Ascending aorta (tissue), 2 donors: ENCODE measurements at places on chromosomes 5 and 9.
A peak's percentile ranks its signal among the peaks of the same experiment; 100 is the strongest.

- no peaks in the 10 kb centered on the region for H3K27me3 ChIP-seq
- H3K36me3 ChIP-seq = no peaks in the 10 kb centered on the region
- H3K27ac ChIP-seq = no peak overlapping the region
- DNase-seq = no peak
Observed at GRCh38 chr9:91150273-91150997, 211.3 kb downstream of the AUH start.

DNA sequence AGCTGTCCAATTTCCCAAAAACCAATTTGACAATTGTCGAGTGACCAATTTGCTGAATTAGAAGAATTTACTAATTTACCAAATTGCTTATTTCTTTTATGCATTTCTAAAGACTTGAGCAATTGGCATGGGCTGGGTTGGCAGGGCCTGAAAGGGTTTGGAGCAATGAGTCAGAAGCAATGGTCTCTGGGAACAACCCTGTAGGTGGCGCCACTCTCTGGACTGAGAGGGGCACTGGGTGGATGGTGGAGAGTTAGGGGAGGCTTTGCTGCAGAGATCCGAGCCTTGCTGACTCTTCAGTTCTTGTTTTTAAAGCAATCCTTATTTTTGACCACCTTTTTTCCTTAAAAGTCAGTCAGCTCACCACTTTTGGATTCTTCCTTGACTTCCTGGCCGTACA, 71.5 kb upstream of the RPS23 start:
- no peaks in the 10 kb centered on the region for H3K36me3 ChIP-seq
- peaks cover 14% of the 10 kb centered on the region for H3K4me1 ChIP-seq
- no peaks in the 10 kb centered on the region for H3K27me3 ChIP-seq
- H3K4me3 ChIP-seq = no peak overlapping the region
- peak; percentile 78 for DNase-seq
- peak overlapping the region; percentile 89 for H3K27ac ChIP-seq

DNA sequence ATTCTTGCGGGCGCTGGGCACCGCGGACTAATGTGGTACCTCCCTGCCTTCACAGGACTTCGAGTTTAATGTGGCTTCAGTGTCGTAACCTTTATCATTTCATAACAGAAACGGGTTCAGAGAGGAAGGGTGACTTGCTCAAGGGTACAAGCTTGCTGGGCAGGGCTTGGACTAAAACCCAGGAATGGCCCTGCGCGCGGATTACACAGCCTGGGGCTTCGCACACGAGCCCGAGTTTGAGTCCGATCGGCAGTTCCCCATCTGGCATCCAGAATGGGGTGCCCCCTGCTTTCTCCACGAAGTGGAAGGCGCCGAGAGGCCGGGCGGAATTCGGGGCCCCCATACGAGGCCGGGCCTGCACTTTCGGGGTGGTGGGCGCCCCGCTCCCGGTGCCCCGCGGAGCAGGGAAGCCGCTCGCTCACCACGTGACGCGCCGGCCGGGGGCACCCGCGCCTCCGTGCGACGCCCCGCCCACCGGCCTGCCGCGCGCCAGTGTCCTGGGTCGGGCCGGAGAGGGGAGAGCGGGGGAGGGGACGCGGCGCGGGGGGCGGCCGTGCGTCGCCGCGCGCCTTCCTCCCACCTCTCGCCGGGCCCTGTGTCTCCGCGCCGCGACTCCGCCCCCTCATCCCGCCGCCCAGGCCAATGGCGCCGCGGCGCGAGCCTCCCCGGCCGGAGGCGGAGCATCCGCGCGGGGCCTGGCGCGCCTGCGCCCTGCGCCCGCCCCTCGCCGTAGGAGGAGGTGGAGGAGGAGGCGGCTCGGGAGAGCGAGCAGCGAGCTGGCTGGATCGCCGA, at the start of gene SET:
TSS of gene SET (plus strand) at position 722 of the 792 bp plus-strand sequence. CDS start 361 bp downstream, outside the sequence.
- H3K4me3 ChIP-seq = peak within 1 kb of the TSS; percentile 91
- peak within 1 kb of the TSS; percentile 86 for H3K27ac ChIP-seq
- H3K27me3 ChIP-seq = no peaks in the 10 kb centered on the region
- H3K4me1 ChIP-seq = peaks cover 14% of the 10 kb centered on the region

DNA sequence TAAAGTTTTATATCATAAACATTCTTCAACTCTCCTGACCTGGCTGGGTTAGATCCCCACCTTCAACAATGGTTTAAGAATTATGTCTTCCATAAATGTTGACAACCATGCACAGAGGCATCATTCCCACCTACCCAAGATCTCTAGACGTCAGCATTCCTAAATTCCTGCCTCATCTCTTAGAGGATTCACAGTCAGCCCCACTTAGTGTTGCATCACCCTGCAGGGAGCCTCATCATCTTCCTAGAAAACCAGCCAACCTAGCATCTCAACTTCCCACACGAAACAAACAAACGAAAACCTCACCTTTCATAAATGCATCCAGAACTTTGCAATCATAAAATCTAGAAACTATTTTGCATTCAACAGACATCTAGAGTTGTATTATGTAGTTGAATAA, 816.1 kb upstream of the C9orf72 start:
- no peak overlapping the region for H3K4me3 ChIP-seq
- H3K27me3 ChIP-seq = no peaks in the 10 kb centered on the region
- no peaks in the 10 kb centered on the region for H3K36me3 ChIP-seq
- DNase-seq = no peak

DNA sequence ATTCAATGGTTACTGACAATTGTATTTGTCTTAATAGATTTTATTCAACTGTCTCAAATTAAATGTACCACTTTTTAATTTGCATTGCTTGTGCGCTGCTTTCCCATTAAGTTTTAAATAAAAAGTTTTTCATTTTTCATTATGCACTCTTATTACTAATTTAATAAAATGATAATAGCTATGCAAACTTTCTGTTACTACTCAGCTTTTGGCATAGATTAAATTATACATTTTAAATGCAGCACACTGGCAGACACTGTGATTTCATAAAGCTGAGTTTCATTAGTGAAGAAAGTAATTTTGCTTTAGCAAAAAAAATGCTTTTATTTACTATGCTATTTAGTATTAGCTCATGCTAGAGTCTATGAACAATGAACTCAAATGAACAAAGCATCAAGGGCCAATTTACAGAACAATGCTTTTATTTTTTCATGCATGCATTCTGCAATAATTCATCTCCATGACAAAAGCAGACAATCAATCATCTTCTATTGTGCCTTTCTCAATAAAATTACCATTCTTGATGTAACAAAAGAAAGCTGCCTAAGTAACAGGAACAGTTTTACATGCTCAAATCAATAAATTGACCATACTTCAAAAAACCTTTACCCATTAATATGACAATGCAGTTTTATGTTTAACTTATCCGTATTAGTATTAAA, 595.2 kb upstream of the ARRDC3 start:
- H3K4me1 ChIP-seq = no peaks in the 10 kb centered on the region
- no peak for DNase-seq
- no peak overlapping the region for H3K27ac ChIP-seq
- no peaks in the 10 kb centered on the region for H3K27me3 ChIP-seq
- no peaks in the 10 kb centered on the region for H3K36me3 ChIP-seq

- no peaks in the 10 kb centered on the region for H3K36me3 ChIP-seq
- H3K27me3 ChIP-seq = no peaks in the 10 kb centered on the region
- no peak overlapping the region for H3K4me3 ChIP-seq
- no peak overlapping the region for H3K27ac ChIP-seq
- no peaks in the 10 kb centered on the region for H3K4me1 ChIP-seq
Observed at GRCh38 chr5:167730121-167730520, 561.3 kb upstream of the WWC1 start.

DNA sequence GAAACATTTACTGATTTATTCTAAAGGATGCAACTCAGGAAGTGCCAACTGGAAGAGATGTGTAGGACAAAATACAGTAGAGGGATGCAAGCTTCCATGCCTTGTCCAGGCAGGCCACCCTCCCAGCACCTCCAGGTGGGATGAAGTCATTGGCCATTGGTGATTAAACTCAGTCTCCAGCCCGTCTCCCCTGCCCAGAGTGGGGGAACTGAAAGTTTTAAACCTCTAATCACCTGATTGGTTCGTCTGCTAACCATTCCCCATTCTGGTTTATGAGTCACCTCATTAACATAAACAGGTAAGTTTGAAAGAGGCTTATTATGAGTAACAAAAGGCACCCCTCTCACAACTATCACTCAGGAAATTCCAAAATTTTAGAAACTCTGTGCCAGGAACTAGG, 8.1 kb downstream of the TNFAIP8 start:
- no peaks in the 10 kb centered on the region for H3K27me3 ChIP-seq
- H3K27ac ChIP-seq = no peak overlapping the region
- no peak for DNase-seq
- peaks cover 4% of the 10 kb centered on the region for H3K4me1 ChIP-seq
- no peak overlapping the region for H3K4me3 ChIP-seq

DNA sequence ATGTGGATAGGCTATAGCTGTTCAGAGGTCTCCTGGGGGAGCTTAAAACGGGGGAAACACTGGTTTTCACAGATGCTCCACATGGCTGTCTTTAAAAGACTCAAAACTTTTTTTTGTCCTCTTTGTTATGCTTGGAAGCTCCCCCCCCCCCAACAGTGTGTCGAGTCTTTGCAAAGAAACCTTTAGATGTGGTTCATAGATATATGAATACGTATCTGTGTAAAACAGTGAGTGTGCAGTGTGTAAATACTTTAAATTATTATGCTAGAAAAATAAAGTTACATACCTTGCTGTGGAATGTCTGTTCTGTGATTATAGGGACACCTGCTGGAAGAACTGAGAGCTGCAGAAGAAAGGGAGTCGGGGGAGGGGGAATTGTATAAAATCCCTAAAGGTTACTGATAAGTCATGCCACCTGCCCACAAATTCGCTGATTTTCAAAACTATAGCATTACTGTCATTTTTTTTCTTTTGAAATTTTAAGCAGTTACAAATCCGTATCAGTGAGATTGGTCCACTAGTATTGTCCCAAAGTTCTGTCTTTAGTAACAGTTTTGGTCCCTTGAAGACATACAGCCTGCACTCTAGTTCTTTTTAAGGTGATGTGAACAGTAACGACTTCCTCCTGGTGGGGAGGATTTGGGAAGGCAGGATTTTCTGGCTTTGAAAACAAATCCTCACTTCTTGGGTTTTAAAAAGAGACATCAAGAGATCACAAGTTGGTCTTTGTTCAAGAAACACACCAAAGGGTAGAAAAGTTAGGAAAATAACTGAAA, 22.9 kb downstream of the RGMB start:
- no peak for DNase-seq
- no peaks in the 10 kb centered on the region for H3K27me3 ChIP-seq
- H3K36me3 ChIP-seq = peaks cover 4% of the 10 kb centered on the region
- H3K4me3 ChIP-seq = no peak overlapping the region
- H3K27ac ChIP-seq = no peak overlapping the region
- no peaks in the 10 kb centered on the region for H3K4me1 ChIP-seq

GRCh38 chr9:114837923-114838322, 32.1 kb upstream of the TNFSF15 start:
- DNase-seq = no peak
- no peaks in the 10 kb centered on the region for H3K27me3 ChIP-seq
- H3K36me3 ChIP-seq = no peaks in the 10 kb centered on the region
- no peak overlapping the region for H3K4me3 ChIP-seq

- no peaks in the 10 kb centered on the region for H3K4me1 ChIP-seq
- DNase-seq = no peak
- H3K36me3 ChIP-seq = no peaks in the 10 kb centered on the region
- no peaks in the 10 kb centered on the region for H3K27me3 ChIP-seq
- H3K4me3 ChIP-seq = no peak overlapping the region
Observed at GRCh38 chr9:135134268-135135022, 47.0 kb downstream of the OLFM1 start.

- no peak for DNase-seq
- H3K4me1 ChIP-seq = no peaks in the 10 kb centered on the region
- no peak overlapping the region for H3K4me3 ChIP-seq
- H3K36me3 ChIP-seq = peaks cover 32% of the 10 kb centered on the region
Observed at GRCh38 chr5:177067503-177067902, 19.2 kb upstream of the FGFR4 start.

- no peaks in the 10 kb centered on the region for H3K27me3 ChIP-seq
- peaks cover 93% of the 10 kb centered on the region for H3K36me3 ChIP-seq
- no peaks in the 10 kb centered on the region for H3K4me1 ChIP-seq
- no peak overlapping the region for H3K27ac ChIP-seq
- no peak for DNase-seq
Observed at GRCh38 chr9:124348831-124349230, 66.4 kb downstream of the PSMB7 start.

GRCh38 chr5:111782216-111782615, 25.2 kb upstream of the NREP start:
- no peak for DNase-seq
- no peak overlapping the region for H3K27ac ChIP-seq
- no peaks in the 10 kb centered on the region for H3K4me1 ChIP-seq
- no peaks in the 10 kb centered on the region for H3K27me3 ChIP-seq

- no peak for DNase-seq
- no peak overlapping the region for H3K4me3 ChIP-seq
- no peaks in the 10 kb centered on the region for H3K27me3 ChIP-seq
- peaks cover 48% of the 10 kb centered on the region for H3K36me3 ChIP-seq
- H3K4me1 ChIP-seq = no peaks in the 10 kb centered on the region
- H3K27ac ChIP-seq = no peak overlapping the region
Observed at GRCh38 chr5:71475788-71476384, 20.4 kb downstream of the BDP1 start.

- peaks cover 8% of the 10 kb centered on the region for H3K27me3 ChIP-seq
- H3K4me1 ChIP-seq = no peaks in the 10 kb centered on the region
- H3K4me3 ChIP-seq = no peak overlapping the region
- no peak for DNase-seq
Observed at GRCh38 chr9:126724226-126724625, 80.6 kb upstream of the ZBTB43 start.

GRCh38 chr9:37364751-37365360, 57.6 kb upstream of the GRHPR start:
- H3K27ac ChIP-seq = no peak overlapping the region
- DNase-seq = no peak
- no peaks in the 10 kb centered on the region for H3K36me3 ChIP-seq
- H3K4me1 ChIP-seq = no peaks in the 10 kb centered on the region
- H3K27me3 ChIP-seq = no peaks in the 10 kb centered on the region

GRCh38 chr9:93308676-93309075, 124.7 kb downstream of the WNK2 start:
- no peaks in the 10 kb centered on the region for H3K4me1 ChIP-seq
- no peak overlapping the region for H3K4me3 ChIP-seq
- H3K27me3 ChIP-seq = no peaks in the 10 kb centered on the region
- H3K36me3 ChIP-seq = no peaks in the 10 kb centered on the region
- H3K27ac ChIP-seq = no peak overlapping the region

- DNase-seq = no peak
- no peaks in the 10 kb centered on the region for H3K36me3 ChIP-seq
- peak overlapping the region; percentile 99 for H3K27ac ChIP-seq
- peak overlapping the region; percentile 6 for H3K4me3 ChIP-seq
- H3K27me3 ChIP-seq = no peaks in the 10 kb centered on the region
Observed at GRCh38 chr5:150628936-150629485, 11.4 kb upstream of the SYNPO start.

- DNase-seq = no peak
- H3K27ac ChIP-seq = no peak overlapping the region
- H3K36me3 ChIP-seq = no peaks in the 10 kb centered on the region
Observed at GRCh38 chr5:86806206-86806605, 188.5 kb downstream of the COX7C start.

DNA sequence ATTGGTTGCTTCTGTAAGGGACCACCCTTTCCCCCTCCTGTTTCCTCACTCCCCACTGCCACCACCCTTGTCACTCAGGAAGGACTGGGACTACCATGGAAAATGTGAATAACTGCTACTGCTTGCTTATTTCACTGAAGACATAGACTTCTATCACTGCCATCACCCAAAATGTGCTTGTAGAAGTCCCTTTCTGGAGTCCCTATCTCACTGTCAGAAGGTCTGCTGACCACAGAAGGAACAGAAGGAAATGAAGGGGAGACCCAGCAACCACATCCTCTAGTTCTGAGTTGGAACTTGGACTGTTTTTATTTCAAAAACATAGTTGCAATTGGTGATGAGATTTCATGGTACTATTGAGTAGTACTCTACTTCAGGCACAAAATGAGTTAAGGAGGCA, 122.5 kb downstream of the NPR3 start:
- H3K36me3 ChIP-seq = no peaks in the 10 kb centered on the region
- no peak for DNase-seq
- H3K27ac ChIP-seq = no peak overlapping the region
- peaks cover 7% of the 10 kb centered on the region for H3K4me1 ChIP-seq
